ENCODE measurements at places on chromosomes 4 and X.

- no peak for DNase-seq
These were observed 24.9 kb downstream of the CCDC149 start for GRCh38 chr4:24887881-24888430.

DNA sequence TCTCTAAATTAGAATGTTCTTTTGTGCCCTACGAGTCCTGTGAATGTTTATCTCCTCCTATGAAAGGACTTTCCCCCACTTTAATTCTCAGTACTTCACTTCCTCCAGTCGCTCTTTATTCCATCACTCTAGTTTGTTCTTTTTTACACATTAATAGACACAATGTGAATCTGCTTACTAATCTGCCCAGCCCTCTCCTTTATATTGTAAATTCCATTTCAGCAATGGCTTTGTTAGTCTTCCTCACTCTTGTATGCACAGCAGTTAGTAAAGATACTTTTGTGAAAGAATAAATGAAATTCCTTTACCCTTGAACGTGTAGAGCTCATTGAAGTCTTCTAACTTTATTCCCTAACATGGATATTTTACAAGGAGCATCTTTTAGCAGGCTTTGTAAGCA lies 255.3 kb downstream of the GALNTL6 start:
- no peak for DNase-seq

DNA sequence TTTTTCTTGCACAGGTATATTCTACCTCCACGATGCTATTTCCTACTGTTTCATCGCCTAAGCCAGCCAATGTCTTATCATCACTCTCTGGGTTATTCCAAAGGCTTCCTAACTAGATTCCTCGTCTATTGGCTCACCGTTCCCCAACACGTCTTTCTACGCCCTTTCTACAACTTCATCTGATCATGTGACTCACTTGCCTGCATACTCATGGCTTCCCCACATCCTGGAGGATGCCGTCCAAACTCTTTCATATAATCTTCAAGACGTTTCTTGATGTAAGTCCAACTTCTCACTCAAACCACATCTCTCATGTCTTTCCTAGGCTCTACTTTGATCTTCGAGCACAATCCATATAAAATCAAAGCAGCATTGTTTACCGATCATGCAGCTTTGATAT lies 322.0 kb upstream of the PPARGC1A start:
- DNase-seq = no peak

GRCh38 chrX:107565931-107566603 lies 62.2 kb upstream of the PRPS1 start:
- DNase-seq = no peak

- no peak for DNase-seq
These were observed 177.1 kb downstream of the NHS start for GRCh38 chrX:17552044-17552650.

DNA sequence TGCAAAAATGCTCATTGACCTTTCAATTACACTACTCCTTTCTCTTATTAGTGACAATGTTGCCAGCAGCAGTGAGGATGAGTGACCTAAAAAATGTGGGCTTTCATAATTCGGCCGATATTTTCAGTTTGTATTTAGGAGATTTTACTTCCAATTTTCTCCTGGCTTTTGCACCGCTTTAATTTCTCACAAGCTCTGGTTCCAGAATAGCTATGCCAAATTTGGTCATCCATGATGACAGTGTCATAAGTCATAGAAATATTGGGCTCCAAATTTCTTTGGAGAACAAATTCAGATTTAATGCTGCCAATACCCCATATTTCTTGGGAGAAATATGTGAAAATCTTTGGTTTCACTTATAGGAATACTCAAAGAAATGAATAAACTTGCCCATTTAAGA lies 187.7 kb upstream of the HCCS start:
- no peak for DNase-seq

- no peak for DNase-seq
These were observed 150.3 kb upstream of the RASGEF1B start for GRCh38 chr4:81622028-81622427.

DNA sequence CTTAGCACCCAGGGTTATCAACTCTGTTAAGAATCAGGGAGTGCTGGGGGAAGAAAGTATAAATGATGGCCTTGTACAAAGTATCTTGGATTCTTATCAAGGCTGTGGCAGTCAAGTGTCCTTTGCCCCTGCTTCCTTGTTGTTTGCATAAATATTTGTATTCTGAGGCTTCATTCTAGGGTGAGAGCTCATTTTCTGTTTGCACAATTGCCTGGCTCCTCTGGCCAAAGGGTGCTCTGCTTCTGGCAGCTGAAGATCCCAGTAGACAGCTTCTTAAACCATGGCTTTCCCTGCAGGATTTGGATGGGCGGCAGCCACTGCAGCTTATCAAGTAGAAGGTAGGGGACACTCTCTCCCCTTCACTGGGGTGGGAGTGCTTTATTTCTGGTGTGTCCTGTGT lies at the start of gene GBA3:
TSS of gene GBA3 (plus strand) at position 202 of the 400 bp plus-strand sequence.
- no peak for DNase-seq

- DNase-seq = no peak
These were observed 28.8 kb downstream of the RBM47 start for GRCh38 chr4:40600850-40601249.

GRCh38 chrX:107477406-107477805 lies 28.0 kb downstream of the FRMPD3 start:
- no peak for DNase-seq

GRCh38 chrX:153662266-153662665 lies 11.3 kb downstream of the PNCK start:
- peak; percentile 46 for DNase-seq

DNA sequence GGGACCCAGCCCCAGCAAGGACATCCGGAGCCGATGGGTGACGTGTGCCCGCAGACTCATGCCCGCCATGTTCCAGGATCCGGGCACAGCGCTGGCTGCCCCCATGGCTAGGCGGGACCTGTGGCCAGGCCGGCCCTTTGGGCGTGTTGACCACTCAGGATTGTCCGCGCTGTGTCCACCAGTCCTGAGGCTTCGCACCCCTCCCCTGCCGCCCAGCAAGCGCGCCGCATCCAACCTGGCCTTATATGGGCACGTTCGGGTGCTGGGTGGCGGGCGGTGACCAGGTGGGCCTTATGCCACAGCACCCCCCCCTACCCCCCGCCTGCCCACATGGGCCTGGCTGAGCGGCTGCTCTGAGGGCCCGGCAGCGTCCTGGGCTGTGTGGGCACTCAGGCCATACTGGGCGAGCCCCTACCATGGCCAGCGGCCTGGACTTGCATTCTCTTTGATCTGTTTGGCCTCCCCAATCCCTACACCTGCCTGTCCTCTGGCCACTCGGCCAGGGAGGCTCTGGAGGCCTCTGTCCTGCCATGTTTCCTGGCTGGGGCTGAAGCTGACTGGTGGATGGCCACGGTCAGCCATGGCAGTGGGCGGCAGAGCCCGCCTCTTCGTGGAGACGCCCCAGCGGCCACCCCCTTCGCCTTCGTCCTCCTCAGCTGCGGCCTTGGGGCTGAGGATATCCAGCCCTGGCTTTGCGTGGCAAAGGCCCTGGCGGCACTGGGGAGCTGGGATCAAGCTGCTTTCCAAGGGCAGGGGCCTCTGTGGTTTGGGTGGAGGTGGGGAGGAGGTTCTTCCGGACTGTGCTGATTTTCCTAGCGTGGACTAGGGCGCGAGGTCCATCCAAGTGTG lies 2.0 kb downstream of the FGFRL1 start:
- no peak for DNase-seq

GRCh38 chrX:154486396-154487207 lies at the start of gene UBL4A:
Gene UBL4A (minus strand): TSS chrX:154486615. CDS start chrX:154486584, 31 bp downstream.
- peak; percentile 59 for DNase-seq

GRCh38 chr4:169070071-169070894 lies 60.2 kb upstream of the CBR4 start:
- DNase-seq = no peak

DNA sequence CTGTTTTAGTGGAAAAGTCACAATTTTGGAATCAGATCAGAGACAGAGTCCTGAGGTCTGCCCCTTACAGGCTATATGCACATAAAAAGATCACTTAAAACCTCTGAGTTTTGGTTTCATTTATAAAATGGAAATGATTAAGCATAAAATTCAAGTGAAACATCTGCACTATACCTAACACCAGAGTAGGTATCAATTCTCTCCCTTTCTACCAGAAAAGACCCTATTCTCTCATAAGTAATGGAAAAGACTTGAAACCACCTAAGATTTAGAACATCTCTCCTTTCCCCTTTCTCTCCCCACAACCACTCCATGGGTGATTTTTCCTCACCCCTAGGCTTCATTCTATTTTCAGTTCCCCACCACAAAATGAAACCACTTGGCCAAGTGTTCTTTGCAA lies 907 bp downstream of the LHFPL1 start:
- DNase-seq = no peak

- DNase-seq = no peak
These were observed 176.0 kb upstream of the NWD2 start for GRCh38 chr4:37068580-37068979.

- DNase-seq = no peak
These were observed 164.3 kb downstream of the GABRB1 start for GRCh38 chr4:47195706-47196105.

DNA sequence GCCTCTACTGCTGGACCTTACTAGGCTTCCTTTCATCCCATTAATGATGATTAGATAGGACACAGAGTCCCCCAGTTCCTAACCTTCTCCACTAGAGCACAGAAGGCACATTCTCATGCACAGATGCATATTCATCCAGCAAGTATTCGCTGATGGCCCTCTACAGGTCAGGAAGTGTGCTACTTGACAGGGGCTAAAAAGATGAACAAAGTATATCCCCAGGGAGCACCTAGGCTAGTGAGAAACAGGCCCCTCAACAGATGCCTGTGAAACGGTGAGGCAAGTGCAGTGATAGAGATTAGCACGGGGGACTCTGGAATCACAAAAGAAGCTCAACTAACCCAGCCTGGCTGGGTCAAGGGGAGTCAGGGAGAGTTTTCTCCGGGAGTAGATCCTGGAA lies 95.8 kb downstream of the MGST2 start:
- DNase-seq = peak; percentile 24

DNA sequence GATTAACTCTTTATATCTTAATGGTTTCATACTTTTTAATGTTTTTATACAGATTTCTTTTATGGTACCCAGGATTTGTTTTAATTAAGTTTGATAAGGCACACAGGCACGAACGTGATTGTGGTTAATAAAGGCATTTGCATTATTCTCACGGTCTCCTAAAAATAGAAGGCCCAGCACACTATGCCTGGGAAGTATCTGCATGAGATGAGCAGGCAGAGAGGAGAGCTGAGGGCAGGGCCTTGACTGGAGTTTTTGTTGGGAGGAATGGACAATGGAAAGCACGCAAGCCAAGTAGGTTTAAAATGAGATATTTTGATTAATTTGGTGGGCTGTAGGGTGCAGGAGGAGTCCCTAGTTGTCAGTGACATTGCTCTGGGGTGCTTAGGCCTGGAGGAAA lies 1714.3 kb upstream of the PCDH7 start:
- DNase-seq = no peak

- DNase-seq = no peak
These were observed 16.4 kb upstream of the DYNLT3 start for GRCh38 chrX:37863728-37864127.

DNA sequence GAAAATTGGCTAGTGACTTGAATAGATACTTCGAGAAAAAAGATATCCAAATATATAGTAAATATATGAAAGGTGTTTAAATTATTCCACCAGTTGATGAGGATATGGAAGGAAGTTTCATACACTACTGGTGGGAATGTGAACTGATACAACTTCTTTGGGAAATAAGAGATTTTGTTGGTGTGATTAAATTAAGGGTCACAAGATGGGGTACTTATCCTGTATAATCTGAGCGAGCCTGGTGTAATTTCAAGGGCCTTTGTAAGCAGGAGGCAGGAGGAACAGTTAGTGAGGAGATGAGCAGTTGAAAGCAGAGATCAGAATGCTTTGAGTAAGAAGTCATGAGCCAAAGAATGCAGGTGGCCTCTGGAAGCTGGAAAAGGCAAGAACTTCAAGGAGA lies 192.2 kb downstream of the KCTD8 start:
- no peak for DNase-seq

- DNase-seq = no peak
These were observed 73.9 kb downstream of the SERTM2 start for GRCh38 chrX:111585337-111585736.

DNA sequence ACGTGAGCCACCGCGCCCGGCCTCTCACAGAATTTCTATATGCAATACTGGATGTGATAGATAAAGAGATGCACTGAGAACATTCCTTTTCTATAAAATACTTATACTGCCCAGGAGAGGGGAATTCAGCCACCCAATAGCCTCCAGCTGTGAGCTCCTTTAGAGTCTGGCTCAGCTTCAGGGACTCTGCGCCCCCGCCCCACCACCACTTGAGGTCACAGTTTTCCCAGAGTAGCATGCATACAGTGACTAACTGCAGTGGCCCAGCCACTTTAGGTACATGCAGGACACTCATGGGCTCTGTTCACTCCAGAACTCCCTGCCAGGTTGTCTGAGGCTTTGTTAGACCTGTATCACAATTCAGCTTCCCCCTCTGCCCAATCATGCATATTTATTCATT lies 144.4 kb upstream of the TET2 start:
- no peak for DNase-seq

GRCh38 chr4:97645071-97645821 lies 498.0 kb downstream of the STPG2 start:
- DNase-seq = no peak

- no peak for DNase-seq
These were observed 29.8 kb downstream of the PRSS12 start for GRCh38 chr4:118322831-118323502.

DNA sequence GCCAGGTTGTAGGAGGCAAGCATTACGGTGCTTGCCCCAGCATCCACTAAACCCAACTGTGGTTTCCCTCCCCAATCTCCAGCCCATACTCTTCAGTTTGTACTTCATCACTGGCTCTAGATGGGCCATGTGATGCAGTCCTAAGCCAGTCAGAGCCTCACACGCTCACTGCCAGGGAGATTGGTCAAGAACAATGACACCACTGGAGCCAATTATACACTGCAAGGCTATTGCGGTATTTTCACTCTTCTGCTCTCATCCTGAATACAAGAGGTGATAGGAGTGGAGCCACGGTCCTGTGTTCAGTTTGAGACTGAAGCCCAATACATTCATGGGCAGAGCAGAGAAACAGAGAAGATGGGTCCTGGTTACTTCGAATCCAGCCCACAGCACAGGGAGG lies 58.4 kb downstream of the SEPSECS start:
- no peak for DNase-seq

GRCh38 chr4:139243448-139244365 lies 36.3 kb downstream of the MGARP start:
- no peak for DNase-seq

DNA sequence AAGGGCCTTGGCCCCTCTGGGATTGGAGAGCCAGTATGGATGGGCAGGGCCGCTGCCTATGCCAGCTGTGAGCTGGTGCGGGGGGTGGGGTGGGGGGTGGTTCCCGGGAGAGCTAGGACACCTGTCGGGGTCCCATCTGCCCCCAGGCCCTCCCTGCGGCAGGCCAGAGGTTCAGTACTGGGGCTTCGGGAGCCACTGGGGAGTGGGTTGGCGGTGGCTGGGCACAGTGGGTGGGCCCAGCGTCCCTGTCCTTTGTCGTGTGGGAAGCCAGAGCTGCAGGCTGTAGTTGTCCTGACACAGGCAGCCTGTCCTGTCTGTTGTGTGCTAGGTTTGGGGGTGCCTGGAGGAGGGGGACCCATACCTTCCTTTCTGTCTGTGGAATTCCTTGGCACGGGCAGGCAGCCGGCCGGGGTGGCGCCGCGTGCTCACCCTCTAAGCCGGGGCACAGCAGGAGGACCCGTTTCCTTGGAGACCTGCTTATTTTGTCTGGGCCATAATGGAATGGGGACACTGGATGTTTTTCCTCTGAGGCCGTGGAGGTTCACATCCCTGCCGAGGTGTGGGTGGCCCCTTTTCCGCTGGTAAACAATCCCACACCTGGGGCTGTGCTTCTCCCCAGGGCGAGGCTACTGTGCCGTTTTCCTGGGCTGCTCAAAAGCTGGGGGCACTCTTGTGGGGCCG lies 14.8 kb downstream of the DOK7 start:
- no peak for DNase-seq
